DMS153 (cell line): ENCODE measurements at places on chromosomes 7 and 10.

DNA sequence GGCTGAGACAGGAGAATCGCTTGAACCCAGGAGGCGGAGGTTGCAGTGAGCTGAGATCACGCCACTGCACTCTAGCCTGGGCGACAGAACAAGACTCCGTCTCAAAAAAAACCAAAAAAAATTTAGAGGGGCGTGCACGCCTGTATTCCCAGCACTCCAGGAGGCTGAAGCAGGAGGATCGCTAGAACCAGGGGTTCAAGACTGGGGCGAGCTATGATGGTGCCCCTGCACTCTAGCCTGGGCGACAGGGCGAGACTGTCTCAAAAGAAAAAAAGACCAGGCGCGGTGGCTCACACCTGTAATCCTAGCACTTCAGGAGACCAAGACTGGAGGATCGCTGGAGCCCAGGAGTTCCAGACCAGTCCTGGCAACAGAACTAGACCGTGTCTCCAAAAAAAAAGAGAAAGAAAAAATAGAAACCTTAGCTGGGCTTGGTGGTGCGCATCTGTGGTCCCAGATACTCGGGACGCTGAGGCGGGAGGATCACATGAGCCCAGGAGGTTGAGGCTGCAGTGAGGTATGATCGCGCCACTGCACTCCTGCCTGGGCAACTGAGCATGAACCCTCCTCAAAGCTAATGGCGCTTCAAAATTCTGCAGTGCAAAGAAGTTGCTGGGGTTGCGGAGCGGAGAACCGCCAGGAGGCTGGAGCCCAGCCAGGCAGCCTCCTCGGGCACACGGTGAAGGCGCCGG, 382 bp upstream of the MBLAC1 start:
- DNase-seq: no peak

DNA sequence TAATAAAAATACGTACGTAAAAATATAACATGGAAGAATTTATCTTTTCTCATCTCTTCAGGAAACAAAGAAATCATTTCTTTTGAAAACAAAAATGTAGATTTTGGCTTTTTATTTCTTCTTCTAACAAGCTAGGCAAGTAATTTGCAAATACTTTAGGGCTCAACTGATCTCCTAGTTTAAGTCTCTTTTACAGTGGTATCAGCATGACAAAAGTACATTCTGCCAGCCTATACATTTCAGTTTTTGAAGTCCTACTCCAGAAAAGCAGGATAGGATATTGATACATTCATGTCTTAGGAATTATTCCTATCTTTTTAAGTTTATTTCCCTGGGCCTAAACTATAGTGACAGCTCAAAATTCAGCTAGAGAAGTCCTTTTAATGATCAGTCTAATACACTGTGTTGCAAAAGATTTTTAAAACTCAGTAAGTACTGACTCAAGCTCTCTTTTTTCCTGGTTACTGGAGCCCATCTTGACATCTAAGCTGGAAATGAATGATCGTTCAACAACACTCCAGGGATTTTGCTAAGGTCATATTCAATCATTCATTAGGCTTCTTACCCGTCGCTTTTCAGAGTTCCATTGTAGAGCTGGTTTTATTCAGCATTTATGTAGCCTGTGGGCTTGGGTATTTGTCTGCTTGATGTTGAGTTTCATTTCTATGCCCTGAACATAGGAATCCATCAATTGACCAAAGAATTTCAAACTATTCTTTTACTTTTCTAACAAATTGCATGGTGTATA, 12.2 kb upstream of the FAM53B start:
- DNase-seq: no peak

DNA sequence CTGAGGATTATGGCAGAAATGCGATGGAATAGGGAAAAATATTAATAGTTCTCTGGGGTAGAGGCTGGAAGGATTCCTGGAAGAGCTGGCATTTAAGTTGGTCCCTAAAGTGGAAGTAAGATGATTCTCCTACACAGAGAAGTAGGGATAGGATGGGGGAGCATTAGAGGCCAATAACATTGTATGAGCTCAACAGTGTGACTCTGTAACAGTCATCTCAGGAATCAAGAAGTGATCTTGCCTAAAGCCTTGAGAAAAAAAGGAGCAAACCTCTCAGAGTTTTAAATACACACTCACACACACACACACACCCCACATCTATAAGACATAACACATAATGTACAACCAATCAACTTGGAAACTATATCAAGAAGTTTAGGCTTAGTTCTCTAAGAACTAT, 117.7 kb upstream of the CDK1 start:
- DNase-seq: no peak

DNA sequence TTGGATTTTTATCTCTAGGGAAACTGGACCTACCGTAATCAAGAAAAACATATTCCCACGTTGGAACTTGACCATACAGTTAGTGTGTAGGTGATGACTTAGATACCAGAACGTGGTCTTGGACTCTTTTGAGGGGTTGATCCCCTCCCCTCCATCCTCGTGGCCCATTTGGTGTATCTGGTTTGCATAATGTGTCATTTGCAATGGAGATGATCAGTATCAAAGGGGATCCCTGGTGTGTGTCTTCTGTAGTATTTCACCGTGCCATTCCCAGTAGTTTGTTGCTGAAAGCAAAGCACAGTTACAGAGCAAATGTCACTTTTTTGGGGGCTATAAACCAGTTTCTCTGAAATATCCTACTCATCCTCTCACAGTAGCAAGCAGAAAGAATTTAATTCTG, 217.7 kb downstream of the TCF7L2 start:
- no peak for DNase-seq

DNA sequence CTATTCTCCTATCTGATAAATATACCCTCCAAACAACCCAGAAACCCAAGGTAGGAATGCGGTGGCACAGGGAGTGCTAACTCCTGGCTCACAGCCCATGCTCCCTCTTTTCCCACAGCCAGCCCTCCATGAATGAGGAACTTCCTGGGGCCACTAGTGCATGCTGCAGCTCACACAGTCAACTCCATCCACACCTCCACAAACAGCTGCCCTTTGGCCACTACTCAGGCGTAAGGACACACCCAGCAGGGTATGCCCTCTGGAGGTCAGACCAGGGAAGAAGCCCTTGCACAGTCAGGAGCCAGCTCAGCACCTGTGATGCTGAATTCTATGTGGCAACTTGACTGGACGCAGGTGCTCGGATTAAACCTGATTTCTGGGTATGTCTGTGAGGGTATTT, 85.2 kb upstream of the PIK3CG start:
- peak; percentile 55 for DNase-seq

DNA sequence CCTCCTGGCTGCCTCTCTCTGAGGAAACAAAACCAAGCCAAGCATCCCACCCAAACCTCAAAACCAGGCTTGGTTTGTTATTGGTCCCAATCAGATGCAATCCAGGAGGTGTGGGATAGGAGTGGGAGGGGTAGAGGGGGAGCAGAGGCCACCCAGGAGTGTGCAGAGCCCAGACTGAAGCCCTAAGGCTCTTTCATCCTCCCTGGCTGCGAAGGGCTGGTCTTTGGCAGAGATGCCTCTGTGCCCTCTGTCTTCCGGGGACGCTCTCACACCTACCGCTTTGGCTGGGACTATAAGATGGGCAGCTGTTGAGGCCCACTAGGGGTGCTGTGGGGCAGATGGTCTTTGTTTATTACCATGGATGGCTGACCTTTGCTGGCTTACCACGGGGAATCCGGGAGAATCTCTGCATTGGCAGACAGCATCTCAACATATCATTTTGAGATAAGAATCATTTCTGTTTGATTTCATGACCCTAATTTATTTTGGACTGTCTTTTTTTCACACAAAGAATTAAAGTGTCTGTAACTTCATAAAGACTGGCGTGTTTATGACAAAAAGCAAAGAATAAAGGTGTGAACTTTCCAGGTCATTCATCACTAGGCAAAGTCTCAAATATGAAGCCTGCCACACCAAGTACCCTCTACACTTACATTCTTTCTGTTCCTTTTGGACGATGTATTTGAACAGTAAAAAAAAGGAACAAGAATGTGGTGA, 6.5 kb upstream of the DENND2A start:
- peak; percentile 57 for DNase-seq

DNA sequence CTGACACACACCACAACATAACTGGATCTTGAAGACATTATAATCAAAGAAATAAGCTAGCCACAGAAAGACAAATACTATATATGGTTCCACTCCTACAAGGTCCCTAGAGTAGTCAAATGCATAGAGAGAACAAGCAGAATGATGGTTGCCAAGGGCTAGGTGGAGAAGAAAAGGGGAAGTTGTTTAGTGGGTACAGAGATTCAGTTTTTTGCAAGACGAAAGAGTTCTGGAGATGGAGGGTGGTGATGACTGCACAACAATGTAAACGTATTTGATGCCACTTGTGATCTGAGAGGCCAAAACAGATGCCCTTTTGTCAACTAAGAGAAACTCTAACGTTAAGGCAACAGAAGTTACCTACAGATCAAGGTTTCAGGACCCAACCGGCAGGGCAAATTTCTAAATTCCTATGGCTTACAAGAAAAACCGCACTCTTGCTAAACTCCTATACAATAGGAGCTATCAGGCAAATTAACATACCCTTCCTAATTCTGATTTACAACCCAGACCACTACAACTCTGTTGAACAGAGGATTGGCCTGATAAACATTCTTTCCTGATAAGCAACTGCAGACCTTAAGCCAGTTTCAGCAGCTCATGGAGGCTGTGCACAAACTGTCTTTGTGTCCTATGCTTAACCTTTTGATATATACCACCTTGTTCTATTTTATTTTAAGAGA, 69.0 kb downstream of the FAM107B start:
- DNase-seq: no peak

DNA sequence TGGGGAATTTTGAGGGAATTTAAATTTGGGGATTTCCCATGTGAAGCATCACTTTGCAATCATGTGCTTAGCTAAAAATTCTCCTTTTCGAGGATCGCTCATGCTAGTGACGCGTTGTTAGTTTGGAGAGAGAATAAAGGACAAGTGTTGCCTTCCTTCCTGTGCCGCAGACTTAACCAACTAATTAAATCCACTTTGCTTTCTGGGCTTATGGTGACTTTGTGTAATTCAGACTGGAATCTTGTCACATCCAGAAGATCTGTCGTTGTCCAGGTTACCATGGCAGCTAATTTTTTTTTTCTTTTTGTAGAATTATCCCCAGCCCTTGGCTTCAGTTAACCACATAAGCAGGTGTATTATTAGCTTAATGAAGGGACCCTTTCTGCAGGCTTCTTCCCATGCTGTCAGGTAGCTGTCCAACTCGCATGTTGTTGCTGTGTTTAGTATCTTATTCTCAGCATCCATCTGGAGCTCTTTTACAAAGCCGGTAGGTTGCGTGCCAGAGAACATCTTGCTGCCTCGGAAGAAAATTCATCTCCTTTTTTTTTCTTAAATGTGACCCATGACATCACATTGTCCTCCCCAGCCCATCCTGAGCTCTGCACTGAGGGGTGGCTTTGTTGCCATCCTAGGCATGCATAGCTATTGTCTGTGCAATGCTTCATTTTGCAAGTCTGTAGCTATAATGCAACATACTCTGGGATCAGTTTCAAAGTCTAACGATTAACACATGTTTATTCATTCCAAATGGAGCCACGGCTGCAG, 47.2 kb upstream of the NRP1 start:
- no peak for DNase-seq
